ENCODE measurements at places on chromosomes 7 and 10.
A peak's percentile ranks its signal among the peaks of the same experiment; 100 is the strongest.

- no peak for DNase-seq
Observed at GRCh38 chr7:126370038-126370668, 882.6 kb downstream of the GRM8 start.

DNA sequence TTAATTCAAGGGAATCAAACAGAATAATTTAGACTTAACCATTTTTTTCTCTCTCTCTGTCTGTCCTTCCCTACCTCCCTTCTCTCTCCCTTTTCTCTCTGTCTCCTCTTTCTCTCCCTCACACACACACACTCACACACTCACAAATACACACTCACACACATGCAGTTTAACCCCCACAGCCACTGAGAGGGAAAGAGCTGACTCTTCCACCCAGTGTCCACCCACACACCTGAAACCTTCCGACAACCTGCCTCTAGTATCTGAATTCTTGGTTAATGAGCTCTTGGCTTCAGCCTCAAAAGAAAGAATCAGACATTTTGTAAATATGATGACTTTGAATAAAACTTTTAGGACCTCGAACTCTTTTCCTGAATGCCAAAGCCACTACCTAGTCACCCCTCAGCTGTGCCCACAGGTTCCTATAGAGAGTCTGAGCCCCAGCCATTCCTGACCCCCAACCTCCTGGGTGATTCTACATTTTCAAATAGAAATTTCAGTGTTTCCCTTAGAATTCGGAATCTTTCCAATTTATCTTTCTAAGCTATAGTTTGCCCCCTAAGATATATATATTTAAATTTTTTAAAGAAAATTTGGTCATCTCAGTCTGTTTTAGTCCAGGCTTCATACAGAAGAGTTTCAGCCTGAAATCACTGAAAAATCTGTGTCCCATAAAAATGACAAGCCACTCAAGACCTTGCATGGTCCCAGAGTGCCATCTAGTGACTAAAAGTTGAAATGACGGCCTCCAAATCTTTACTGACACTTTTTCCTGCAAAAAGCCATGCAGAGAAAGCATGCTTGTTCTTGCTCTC, 202.8 kb downstream of the IPMK start:
- DNase-seq, result peak; percentile 25

GRCh38 chr7:90595801-90596670, at the start of gene CDK14:
CDK14 (plus strand) TSS chr7:90596321; CDS start chr7:90596628, 307 bp downstream.
- DNase-seq, result peak; percentile 68

- DNase-seq, result no peak
Observed at GRCh38 chr7:69683002-69683401, 84.7 kb downstream of the AUTS2 start.

- no peak for DNase-seq
Observed at GRCh38 chr10:59622320-59623132, 87.1 kb downstream of the SLC16A9 start.

DNA sequence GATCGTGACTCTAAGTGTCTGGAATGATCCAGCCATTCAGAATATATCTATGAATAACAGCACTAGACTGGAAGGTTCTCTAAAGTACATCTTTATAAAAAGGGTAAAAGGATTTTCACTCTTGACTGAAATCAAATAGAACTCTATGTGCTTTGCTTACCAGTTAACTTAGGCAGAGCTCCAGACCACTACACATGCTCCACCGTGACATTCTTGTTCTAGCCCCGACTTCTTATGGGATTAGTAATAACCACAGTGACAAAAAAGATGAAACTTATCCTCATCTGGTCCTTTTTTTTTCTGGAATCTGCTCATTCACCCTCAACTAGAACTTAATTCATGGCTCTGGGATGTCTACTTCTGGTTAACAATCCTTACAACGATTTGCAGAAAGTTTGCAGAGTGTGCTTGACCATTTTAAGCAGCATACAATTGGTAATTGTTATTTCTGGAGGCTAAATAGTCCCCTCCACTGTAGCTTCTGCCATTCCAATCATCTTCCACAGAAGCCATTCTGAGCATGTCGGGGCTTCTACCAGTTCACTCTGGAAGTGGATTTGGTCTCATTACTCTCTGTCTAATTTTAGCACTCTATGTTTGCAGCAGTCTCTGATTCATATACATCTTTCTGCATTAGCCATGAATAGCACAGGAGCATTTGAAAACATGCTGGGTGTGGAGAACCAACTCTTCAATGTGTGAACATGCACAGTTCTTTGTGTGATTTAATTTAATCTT, 163.7 kb upstream of the CDC14C start:
- DNase-seq, result no peak

- DNase-seq, result no peak
Observed at GRCh38 chr10:109126541-109126940, 796.8 kb downstream of the XPNPEP1 start.

DNA sequence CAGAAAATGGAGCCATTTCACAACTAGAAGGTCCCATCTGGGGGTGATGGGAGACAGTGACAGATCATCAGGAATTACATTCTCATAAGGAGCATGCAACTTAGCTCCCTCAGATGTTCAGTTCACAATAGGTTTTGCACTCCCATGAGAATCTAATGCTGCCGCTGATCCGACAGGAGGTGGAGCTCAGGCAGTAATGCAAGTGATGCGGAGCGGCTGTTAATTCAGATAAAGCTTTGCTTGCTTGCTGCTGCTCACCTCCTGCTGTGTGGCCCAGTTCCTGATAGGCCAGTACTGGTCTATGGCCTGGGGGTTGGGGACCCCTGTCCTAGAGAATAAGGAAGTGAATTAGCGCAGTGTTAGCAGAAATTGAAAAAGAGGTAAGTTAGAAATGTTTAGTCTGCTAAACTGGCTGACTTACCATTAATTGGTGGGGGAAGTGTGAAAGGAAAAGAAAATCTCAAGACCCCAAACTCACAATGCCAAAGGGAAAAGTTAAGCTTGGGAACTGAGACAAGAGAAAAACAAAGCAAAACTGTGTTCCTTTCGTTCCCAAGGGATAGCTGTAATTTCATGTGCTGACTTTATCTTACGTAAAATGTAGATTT, 76.4 kb downstream of the LYZL2 start:
- DNase-seq, result no peak

- no peak for DNase-seq
Observed at GRCh38 chr7:23114896-23115295, 9.3 kb downstream of the KLHL7 start.

DNA sequence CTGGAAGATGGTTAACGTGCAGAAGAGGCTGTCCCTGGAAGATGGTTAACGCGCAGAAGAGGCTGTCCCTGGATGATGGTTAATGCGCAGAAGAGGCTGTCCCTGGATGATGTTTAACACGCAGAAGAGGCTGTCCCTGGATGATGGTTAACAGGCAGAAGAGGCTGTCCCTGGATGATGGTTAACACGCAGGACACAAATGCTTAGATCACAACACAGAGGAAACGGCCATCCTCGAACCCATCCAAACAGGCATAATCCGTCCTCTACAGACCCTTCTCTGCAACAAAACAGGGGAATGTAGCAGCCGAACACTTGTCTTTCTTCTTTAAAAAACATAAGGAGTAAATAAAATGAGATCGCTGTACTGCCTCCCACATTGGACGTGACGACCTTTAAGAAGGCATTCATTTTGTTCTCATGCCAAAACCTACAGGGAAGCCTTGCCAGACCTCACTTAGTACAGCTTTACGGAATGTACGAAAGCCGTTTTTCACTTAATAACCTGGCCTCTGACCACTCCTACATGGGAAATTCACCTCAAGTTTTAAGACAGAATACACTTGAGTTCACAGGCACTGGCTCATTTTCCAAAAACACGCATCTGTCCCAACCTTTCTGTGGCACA, 245.2 kb downstream of the ZMYND11 start:
- DNase-seq, result no peak

DNA sequence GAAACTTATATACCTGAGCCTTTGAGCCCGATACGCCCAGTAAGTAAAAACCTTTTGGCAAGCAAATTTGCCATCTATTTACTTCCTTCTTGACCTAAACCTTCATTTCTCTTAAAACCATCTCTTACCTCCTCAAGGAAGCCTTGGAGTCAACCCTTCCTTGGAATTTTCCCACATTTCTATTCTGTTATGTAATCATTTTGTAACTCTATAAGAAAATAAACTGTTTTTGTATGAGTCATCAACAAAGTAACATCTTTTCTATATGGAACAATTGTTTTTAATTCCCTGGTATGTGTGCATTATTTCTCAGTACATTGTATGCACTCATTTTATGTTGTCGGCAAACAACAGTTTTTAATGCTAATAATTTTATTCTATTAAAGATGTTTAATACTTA, 162.0 kb downstream of the TEX36 start:
- no peak for DNase-seq

- DNase-seq, result no peak
Observed at GRCh38 chr10:49844775-49845595, 82.9 kb upstream of the OGDHL start.

- DNase-seq, result no peak
Observed at GRCh38 chr7:116259871-116260440, 49.6 kb downstream of the TES start.

GRCh38 chr7:30900053-30900452, 11.6 kb upstream of the AQP1 start:
- no peak for DNase-seq

DNA sequence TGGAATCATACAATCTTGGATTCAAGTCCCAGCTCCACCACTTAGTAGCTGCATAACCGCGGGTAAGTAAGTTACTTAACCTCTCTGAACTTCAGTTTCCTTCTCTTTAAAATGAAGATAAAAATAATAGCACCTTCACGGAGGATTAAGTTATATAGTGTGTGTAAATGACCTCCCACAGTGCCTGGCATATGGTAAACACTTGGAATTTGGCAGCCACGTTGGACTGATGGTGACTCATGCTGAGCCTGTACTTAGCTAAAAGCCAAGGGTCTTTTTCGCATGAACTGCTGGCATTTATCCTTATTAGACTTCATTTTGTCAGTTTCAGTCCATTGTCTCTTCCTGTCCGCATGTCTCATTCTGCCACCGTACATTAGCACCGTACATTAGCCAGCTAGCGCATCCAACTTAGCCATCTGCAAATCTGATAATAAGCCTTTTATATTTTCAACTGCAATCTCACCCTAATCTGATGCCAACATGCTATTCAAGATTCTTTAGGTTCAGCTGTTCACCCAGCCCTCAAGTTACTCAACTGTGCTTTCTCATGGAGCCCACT, 11.2 kb downstream of the SLC13A4 start:
- no peak for DNase-seq

DNA sequence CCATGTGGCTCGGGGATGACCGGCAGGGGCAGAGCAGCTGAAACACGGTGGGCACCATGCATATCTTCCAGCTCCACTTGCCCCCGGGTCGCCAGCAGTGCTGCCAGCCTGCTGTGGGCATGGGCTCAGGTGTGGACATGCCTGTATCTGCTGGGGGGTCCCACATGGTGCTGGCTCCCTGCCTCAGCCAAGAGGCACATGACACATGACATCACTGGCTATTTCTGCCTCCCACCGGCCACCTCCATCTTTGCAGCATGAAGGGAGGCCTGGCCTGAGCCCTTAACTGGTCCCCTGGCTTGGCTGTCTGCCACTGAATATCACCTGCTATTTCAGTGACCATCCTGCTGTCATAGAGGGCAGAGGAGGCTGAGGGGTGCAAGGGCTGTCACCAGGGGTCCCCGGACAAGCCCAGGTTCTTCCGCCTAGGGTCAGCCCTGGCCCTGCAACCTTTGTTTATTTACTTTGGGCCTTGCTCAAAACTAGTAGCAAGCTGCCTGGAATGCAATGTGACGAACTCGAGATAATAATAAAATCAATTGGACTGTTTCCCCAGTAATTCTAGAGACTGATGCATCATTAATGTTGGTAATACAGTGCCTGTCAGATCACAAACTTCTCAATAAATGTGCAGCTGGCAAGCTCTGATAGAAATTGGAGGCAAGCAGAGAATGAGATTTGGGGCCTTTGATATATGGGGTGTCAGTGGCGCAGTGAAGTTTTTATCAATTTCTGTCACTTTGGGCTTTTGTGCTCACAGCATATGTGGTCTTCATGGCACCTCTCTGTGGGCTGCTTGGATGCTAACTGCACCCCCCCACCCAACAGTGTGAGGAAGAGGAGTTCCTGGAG, 28.5 kb downstream of the ZMIZ1 start:
- no peak for DNase-seq

DNA sequence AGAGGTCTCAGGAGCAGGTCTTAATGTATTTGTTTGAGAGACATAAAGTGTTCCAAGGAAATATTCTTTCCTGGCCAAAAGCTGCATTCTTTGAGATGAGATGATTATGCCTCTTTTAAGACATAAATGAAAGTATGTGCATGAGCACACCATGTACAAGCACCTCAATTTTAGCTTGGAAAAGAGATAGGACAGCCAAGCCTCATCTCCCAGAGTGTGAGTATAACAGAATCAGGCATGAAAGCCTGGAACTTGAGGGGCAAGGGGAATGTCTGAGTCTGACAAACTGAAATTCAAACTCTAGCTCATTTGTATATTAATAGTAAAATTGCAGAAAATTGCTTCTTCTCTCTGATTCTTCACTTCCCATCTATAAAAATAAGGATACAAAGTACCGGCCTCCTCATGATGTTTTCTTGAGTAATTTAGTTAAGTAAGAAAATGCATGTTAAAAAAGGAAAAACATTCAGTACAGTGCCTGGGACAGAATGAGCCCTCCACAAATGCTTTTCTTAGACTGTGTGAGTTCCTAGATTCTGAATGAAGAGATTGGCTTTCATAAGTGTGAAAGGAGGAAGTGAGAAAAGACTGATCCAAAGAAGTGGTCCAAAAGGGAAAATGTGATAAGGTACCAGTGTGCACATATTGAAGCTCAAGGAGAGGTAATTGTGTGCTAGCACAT, 1260.9 kb upstream of the SORCS1 start:
- DNase-seq, result no peak

DNA sequence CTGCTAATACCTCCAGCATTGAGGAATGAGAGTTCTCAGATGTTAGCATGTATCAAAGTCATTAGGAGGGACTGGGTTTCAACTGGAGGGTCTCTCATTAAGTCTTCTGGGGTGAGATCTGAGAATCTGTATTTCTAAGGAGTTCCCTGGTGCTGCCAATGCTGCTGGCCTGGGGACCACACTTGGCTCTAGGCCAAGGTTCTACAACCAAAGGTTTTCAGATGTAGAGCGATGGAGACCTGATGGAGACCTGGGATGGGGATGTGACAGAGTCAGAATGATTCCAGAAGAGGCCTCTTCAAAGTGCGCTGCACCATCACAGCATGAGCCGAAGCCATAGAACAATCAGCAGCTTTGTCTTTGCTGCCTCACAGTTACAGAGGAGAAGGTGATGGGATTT, 27.2 kb downstream of the ST8SIA6 start:
- DNase-seq, result no peak

- no peak for DNase-seq
Observed at GRCh38 chr10:4704034-4704545, 121.9 kb upstream of the AKR1E2 start.

- DNase-seq, result no peak
Observed at GRCh38 chr10:69457771-69458237, 6.5 kb downstream of the TSPAN15 start.

GRCh38 chr10:44071479-44071878, 313.4 kb downstream of the CXCL12 start:
- DNase-seq, result no peak

GRCh38 chr10:17101257-17101909, 28.2 kb downstream of the CUBN start:
- DNase-seq, result no peak

Measured in stimulated activated CD4-positive, alpha-beta T cell treated with anti-CD3 and anti-CD28 coated beads, Interleukin-2, amount 100 ng/mL, for 24 hours (primary cell).